Mucosa of gallbladder (tissue), 1 donor: ENCODE measurements at places on chromosomes 3 and 15.

DNA sequence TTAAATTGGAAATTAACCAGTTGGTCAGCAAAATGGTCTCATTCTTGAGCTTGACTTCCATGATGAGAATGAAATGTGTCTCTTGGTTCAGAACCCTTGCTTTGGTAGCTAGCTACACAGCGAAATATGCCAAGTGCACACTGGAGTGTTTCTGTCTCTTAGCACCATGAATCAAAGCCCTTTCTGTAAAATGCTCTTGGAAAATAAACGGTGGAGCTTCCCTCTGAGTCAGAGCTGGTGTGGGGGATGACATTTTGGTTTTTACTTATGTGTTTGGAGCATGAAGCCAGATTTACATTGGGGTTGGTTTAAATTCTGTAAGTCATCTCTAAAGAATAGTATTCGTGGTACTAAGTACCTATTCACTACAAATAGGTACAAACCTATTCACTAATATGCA, 85.1 kb upstream of the NANOGP8 start:
- DNase-seq = no peak

DNA sequence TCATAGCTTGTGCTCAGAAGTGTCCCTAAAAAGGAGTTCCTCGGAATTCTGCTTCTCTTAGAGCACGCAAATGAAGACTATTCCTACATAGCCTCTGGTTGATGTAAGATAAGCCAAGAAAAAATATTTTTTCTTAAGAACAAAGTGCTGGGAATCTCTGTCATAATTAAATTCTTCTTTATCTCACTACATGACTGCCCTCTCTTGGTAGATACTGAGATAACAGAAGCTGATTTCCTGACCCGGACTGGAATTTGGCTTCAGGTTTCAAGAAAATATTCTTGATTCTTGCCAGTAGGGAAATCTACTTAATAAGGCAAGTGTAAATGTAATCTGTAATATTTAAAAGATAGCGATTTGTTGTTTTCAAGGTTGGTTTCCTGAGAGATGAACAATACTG, 31.3 kb upstream of the SETMAR start:
- no peak for DNase-seq

DNA sequence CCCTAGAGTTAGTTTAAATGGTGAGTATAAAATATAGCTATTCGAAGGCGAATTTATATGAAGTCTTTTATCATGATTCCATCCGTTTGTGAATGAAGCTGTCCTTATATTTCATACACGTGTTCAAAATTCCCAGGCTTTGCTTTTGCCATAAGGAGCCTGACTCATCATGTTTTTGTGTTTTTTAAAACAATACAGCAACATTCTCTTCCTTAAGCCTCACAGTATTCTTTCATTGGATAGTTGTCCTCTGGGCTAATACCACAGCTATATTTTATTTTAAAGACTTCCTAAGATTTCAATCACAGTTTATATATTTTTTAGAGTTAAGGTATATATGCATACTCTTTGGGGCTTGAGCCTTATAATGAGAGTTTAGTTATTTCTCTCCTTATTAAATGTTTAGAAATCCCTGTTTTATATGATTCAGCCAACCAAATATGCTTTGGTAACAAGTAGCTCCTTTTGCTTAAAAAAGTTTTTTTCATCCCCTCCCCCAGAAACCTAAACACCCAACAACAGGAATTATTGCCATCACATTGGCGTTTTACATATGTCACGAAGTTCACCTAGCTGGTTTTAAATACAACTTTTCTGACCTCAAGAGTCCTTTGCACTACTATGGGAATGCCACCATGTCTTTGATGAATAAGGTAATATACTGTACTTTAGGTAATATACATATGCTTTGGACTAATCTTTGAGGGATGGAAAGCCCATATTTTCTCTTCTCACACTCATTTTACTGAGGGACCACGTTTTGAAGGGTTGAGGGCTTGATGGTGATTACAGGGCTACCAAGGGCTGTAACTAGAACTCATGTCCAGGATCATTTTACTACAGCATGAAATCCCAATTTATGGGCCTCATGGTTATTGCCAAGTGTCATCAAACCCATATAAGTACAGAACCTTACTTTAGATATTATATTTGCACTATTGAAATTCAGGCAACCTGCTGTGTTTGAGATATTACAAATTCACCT, 28.5 kb downstream of the ST3GAL6 start:
- no peak for DNase-seq

GRCh38 chr3:152026033-152026556, 152.7 kb downstream of the SUCNR1 start:
- no peak for DNase-seq

DNA sequence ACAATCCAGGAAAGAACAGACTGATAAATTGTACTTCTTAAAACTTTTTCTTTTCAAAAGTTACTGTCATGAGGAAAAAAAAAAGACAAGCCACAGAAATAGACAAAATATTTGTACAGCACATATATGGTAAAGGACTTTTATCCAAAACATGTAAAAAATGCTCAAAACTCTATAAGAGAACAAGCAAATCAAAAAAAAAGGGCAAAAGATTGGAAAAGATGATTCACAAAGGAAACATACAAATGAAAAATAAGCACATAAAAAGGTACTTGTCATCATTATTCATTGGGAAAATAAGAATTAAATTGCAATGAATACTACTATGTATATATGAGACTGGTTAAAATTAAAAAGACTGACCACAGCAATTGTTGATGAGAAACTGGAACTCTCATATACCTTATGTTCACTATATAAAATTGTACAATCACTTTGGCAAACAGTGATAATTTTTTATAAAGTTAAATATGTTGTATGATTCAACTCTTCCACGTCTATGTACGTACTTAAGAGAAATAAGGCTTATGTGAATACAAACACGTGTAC, 39.7 kb downstream of the DIPK2A start:
- no peak for DNase-seq

GRCh38 chr3:39108200-39108710, 775 bp downstream of the TTC21A start:
- DNase-seq = no peak

DNA sequence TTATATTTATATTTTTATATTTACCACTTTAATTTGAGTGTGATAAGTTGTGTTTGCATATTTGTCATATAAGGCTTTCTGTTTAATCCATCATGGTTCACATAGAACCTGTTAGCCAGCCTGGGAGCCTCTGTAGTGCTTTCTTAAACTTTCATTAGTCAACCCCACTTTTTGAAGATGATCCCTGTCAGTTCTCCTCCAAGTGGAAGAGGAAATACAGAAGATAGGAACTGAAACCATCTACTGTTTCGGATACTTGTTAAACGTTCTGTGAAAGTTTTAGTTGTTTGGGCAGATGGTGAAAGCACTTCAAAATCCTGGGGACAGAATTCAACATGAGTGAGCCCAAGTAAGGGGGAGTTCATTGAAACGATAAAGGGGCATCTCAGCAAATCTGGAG, 4.6 kb upstream of the SAMMSON start:
- no peak for DNase-seq

- peak; percentile 66 for DNase-seq
Observed at GRCh38 chr3:105611304-105612192, 244.8 kb downstream of the ALCAM start.

GRCh38 chr15:75801859-75802593, 41.2 kb upstream of the UBE2Q2 start:
- DNase-seq = peak; percentile 80

DNA sequence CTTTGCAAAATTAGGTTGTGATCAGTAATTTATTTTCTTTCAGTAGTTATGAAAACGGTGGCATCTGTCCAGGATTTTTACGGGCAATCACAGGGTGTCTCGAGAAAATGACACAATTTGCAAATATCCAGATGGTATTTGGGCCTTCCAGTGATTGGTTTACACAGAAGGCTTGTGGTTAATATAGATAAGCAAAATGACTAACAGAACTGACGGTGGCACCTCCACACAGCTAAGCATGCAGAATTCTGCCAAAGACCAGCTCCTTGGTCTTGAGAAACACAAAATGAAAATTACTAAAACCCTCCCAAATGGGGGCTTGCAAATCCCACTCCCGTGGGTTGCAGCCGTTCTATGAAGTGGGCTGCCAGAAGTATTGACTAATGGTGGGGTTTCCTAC, 5.5 kb downstream of the ARHGEF3 start:
- DNase-seq = no peak

GRCh38 chr15:99682455-99682854, 50.8 kb downstream of the LYSMD4 start:
- no peak for DNase-seq

DNA sequence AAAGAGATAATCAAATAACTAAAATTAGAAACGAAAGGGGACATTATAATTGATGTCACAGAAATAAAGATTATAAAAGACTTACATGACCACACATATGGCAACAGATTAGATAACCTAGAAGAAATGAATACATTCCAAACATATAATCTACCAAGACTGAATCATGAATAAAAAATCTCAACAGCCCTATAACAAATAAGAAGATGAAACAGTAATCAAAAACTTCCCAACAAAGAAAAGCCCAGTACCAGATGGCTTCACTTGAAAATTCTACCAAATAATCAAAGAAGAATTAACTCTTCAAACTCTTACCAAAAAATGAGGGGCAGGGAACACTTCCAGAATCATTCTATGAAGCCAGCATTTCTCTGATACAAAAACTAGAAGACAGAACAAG, 11.8 kb downstream of the TOP2B start:
- no peak for DNase-seq

- no peak for DNase-seq
Observed at GRCh38 chr3:22141769-22142168, 390.8 kb upstream of the ZNF385D start.

- no peak for DNase-seq
Observed at GRCh38 chr3:54897028-54897711, 30.7 kb downstream of the LRTM1 start.

DNA sequence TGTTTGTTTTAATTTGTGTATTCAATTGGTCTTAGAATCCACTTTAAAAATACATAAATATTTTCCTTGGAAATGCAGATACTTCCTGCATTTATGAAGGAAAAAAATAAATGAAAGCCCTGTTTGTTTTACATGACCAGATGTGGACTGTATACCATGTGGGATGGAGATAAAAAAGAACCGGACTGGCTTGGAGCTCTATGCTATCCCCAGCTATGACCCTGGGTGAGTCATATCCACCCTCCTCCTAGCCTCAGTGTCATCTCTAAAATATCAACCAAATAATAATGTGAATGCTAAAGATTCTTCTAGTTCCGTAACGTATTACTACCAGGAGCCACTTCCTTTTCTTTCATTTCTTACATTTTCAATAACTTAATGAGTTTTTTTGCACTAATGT, 44.5 kb upstream of the PDZRN3 start:
- no peak for DNase-seq

GRCh38 chr15:67761343-67761742, 64.0 kb upstream of the SKOR1 start:
- DNase-seq = no peak

DNA sequence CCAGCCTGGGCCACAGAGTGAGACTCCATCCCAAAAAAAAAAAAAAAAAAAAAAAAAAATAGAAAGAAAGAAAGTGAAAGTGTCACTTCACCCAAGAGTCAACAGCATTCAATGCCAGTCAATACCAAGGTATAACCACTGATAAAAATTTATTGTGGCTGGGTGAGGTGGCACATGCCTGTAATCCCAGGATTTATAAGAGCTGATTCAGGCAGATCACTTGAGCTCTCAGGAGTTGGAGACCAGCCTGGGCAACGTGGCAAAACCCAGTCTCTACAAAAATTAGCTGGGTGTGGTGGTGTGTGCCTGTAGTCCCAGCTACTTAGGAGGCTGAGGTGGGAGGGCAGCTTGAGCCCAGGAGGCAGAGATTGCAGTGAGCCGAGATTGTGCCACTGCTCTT, 46.5 kb upstream of the PIK3CB start:
- peak; percentile 12 for DNase-seq

DNA sequence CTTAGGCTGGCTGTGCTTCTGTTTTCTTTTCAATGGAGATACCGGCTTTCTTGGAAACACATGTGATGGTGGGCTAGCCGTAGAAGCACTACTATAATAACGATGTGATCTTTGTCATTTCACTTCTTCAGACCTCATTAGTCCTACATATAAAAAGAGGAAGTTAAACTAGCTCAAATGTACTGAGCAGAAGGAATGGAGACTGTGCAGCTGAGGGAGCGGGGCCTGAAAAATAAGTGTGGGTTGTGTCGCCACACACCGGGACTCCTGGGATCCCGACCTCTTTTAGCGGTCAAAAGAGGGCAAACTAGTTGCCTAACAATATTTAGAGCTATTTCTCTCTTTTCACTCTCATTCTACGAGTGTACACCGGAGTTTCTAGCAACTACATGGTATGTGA, 1.0 kb upstream of the RNF7 start:
- DNase-seq = no peak

- DNase-seq = no peak
Observed at GRCh38 chr3:23667536-23668429, 138.0 kb upstream of the UBE2E1 start.

GRCh38 chr3:87132801-87133200, 94.3 kb upstream of the CHMP2B start:
- no peak for DNase-seq

GRCh38 chr3:105157766-105158085, 209.0 kb upstream of the ALCAM start:
- DNase-seq = no peak

- no peak for DNase-seq
Observed at GRCh38 chr3:188229726-188230125, 75.8 kb downstream of the LPP start.

DNA sequence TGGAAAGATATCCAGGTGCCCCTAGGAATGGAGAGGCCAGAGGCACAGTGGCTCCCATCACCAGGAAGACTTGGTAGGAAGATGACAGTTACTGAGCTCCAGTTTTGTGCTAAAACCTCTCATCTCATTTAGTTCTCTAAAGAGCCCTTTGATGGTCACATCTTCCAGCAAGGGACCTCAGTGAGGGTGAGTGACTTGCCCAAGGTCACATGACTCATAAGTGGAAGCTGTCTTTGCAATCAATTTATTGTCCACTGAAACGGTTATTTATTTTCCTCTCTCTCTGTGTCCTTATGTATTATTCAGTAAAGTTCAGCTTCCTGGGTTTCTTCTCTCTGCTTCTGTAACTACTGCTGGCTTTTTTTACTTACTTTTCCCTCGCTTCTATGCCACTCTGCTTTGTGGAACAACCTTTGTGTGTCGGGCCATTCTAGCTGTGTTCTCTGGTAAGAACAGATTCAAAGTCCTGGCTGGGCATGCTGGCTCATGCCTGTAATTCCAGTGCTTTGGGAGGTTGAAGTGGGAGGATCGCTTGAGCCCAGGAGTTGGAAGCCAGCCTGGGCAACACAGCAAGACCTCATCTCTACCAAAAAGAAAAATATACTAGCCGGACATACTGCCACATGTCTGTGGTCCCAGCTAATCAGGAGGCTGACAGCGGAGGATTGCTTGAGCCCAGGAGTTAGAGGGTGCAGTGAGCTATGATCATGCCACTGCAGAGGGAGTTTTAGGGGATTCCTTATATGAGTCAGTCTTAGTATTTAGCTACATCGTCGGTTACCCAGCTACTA, 55.9 kb downstream of the PDIA5 start:
- DNase-seq = no peak

- no peak for DNase-seq
Observed at GRCh38 chr3:188158731-188159310, 4.9 kb downstream of the LPP start.

- DNase-seq = no peak
Observed at GRCh38 chr15:38148471-38148870, 104.2 kb upstream of the SPRED1 start.
